ENCODE measurements at places on chromosomes 5 and 9. TPM values are rescaled to one million over a fixed set of nuclear protein-coding genes. Genes with fewer than 3 reads are reported as not detected.

GRCh38 chr5:59596586-59597350 is 296.8 kb downstream of the PDE4D start:
- DNase-seq = peak; percentile 85

- DNase-seq = peak; percentile 80
Observed at GRCh38 chr5:39093352-39093751, 19.2 kb upstream of the RICTOR start.

DNA sequence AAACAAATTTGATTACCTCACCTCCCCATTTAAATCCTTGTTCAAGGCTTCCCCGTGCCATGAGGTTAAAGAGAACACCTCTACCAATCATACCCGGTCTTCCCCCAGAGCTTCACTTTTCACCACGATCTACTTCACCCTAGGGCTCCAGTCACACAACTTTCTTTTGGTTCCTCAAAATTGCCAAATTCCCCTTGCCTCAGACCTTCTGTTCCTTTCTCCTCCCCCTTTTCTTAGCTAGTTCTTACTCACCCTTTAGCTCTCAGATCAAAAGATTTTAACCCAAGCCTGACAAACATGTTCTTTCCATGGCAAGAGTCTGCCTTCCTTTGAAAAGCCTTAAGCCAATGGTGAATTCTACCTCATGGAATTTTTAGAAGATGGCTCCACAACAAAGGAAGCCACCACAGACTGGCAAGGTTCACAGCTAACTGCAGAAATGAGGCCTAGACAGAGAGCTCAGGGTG is 56.7 kb downstream of the MAPKAP1 start:
- peak; percentile 90 for DNase-seq

The ENTPD2 gene
- total RNA-seq = 0.79 TPM

The TPPP gene
- 1.6 TPM for total RNA-seq

The SOHLH1 gene
- not detected for total RNA-seq

The SH3TC2 gene
- total RNA-seq = 4.0 TPM

Data from bronchial epithelial cell (primary cell).